Right cardiac atrium (tissue), 5 donors: ENCODE measurements at places on chromosomes 2 and 18.

DNA sequence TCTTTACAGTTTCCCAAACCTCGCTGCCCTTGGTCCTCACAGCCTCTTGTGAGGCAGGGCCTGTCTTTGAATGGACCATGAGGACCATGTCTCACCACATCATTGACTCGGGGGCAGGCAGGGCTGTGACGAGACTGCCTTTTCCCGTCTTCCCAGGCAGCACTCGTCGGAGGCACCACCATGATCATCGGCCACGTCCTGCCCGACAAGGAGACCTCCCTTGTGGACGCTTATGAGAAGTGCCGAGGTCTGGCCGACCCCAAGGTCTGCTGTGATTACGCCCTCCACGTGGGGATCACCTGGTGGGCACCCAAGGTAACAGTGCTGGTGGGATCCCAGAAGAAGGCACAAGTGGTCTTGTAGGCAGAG lies 45.7 kb upstream of the MAPRE3 start:
- DNase-seq, result no peak

DNA sequence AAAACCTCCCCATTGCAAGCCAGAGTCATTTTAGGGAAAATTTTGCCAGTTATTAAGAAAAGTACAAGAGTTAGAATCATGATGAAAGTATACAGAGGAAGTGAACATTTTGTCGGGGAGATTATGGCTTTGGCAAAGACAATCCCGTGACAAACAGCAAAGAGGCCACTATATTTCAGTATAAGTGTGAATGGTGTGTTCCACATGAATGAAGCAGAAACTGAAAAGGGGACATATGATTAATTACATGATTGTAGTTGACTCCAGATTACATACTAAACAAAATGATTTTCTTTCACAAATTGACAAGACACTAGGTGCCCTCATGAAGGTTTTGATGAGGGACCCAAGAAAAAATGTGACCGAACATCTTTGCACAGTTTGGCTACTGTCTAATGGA lies 42.0 kb downstream of the SP140 start:
- DNase-seq, result no peak

- DNase-seq, result no peak
These were observed 126.1 kb downstream of the INHBB start for GRCh38 chr2:120472031-120472430.

DNA sequence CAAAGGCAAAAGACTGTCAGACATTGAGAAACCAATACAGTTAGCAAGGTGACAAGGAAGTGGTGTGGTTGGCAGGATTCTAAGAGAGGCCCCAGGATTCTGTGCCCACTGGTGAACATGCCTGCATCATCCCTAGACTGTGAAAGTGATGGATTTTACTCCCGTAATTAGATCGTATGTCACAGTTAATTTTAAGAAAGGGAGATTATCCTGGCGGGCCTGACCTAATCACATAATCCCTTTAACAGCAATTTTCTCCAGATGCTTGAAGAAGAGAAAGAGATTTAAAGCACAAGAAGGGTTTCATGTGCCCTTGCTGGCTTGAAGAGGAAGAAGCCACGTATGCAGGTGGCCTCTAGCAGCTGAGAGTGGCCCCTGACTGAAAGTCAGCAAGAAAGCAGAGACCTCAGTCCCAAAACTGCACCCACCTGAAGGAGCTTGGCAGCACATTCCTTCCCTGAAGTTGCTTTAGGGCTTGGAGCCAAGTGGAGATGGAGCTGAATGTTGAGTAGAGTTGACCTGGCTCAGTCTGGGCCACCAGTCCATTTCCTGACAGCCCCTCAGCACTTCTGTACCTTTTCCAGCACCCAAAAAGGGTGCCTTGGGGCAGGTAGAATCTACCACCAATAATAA lies 49.1 kb downstream of the GTF3C3 start:
- DNase-seq, result no peak

DNA sequence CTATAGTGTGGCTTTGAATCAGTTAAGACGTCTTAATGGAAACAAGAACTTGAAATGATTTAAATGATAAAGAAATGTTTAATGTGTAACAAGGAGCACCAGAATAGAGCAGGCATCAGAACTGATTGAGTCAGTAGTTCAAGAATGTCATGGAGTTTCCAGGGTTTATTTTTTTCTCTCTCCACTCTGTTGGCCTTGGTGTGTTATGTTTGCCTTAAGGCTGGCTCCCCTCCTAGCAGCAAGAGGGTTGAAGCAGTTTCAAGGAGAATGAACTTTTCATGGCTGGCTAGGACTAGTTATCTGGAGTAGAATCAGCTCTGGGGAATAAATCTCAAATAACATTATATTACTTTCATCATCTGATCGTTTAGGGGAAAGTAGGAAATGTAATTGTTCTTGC lies 13.4 kb upstream of the GLS start:
- DNase-seq, result no peak

DNA sequence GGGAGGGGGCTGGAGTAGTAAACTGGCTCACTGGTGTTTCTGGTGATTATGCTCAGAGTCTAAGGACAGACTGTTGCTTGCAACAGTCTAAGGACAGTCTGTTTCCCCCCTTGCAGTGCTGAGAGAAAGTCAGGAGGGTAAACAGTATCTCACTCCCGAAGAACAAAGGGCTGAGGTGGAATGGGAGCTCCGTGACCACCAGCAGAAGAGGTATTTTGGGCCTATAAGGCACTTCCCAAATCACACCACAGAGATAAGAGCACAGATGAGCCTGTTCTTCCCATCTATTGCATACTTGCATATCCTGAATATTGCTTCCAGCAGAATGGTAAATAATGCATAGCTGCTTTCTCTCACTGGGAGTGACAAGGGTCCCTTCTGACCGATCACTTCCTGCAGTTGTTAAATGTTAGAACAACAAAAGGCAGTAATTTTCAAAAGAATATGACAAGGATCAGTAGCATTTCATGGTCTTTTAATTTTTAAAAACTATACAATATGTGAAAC lies 160.4 kb upstream of the LYPD1 start:
- no peak for DNase-seq

DNA sequence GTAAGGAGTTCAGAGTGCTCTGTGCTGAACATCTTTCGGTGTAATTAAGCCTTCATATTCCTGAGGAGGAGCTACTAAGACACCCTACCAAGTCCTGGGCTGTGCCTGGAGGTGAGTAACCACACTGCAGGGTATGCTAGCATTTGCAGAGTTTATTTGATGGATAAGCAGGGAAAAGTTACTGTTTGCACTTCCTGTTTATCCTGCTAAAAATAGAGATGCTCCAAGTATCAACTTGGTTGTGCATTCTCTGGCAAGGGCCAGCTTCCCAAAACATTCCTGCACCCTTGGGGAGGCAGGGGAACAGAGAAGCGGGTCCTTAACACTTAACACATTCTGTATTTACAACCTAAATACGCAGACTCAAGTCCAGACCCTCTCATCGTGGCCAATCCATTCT lies 49.8 kb downstream of the PARD6G start:
- no peak for DNase-seq

DNA sequence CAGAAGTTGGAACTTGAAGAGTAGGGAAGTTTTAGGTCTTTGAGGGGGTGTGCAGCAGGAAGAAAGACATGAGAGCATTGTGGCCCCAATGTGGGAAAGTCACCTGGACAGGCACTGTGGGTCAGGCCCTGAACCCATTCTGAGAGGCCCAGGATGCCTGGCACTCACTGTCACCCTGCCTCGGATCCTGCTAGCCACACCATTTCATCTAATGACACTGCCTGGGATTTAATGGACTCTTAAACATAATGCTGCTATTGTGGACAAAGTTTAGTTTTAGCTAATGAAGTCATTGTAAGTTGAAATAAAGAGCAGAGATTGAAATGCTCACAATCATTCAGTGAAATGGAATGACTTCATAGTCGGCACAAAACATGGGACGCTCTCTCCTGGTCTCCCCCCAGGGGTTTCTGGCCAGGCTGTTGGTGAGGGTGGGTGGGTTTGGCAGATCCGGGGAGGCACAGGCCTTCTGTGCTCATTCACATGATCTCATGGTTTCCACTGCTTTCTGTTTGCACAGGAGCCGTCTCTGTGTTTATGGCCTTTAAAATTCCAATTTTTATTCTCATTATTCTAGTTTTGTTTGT lies 141.8 kb upstream of the KLHL29 start:
- no peak for DNase-seq

DNA sequence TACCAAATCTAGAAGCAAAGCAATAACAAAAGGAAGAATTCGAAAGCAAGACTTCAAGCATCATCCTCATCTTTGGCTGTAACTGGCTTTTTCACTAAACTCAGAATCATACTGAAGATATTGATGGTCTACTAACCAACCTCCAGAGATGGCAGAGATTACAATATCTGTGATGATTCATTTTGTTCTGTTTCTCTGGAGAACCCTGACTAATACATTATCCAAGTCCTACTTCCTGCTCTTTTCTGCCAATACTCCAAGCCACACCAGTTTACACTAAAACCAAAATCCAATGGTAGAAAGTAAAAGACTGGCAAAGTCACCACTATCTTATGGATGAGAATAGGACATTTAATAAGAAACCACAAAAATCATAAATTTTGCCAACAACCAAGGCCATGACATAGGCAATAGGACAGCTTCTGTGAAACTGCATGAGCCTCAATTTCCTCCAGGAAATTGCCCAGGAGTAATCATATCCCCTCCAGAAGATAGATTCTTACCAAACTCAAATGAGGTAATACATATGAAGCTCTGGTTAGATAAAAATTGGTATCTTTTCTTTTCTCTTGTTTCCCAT lies 159.8 kb downstream of the METTL4 start:
- DNase-seq, result no peak

DNA sequence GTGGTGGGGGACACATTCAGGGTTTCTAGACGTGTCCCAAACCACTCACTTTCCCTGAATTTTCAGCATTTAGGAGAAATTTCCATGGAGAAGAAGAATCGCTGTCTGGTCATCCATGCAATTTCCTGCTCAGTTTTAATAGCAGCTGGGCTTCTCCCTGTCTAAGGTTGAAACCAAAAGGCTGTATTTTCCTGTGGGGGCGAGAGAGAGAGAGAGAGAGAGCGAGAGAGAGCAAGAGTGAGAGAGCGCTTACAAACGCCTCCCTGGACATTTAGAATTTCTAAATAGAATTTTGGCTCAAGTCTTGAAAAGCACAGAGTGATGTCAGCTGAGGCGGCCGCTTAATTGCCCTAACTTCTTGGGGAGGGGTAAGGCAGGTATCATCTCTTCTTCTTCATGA lies 110.8 kb downstream of the SETBP1 start:
- no peak for DNase-seq

DNA sequence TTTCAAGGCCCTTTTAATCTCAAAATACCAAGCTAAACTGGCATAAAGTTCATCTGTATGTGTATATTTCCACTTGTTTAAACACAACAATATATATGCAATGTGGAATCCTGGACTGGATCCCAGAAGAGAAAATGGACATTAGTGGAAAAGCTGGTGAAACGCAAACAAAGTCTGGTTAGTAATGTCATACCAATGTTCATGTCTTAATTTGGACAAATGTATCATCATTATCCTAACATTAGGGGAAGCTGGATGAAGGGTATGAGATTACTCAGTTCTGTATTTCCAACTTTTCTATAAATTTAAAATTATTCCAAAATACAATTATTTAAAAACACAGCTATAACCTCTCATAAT lies 3.8 kb downstream of the SP3 start:
- no peak for DNase-seq

- DNase-seq, result no peak
These were observed 191.2 kb upstream of the SESTD1 start for GRCh38 chr2:179455824-179456223.

GRCh38 chr2:162688403-162688802 lies 150.2 kb downstream of the KCNH7 start:
- no peak for DNase-seq

GRCh38 chr2:49860170-49860569 lies 705.9 kb upstream of the FSHR start:
- no peak for DNase-seq

GRCh38 chr2:182482511-182482910 lies 55.7 kb upstream of the PDE1A start:
- no peak for DNase-seq

GRCh38 chr18:48219037-48219809 lies 190.0 kb downstream of the ZBTB7C start:
- DNase-seq, result no peak

DNA sequence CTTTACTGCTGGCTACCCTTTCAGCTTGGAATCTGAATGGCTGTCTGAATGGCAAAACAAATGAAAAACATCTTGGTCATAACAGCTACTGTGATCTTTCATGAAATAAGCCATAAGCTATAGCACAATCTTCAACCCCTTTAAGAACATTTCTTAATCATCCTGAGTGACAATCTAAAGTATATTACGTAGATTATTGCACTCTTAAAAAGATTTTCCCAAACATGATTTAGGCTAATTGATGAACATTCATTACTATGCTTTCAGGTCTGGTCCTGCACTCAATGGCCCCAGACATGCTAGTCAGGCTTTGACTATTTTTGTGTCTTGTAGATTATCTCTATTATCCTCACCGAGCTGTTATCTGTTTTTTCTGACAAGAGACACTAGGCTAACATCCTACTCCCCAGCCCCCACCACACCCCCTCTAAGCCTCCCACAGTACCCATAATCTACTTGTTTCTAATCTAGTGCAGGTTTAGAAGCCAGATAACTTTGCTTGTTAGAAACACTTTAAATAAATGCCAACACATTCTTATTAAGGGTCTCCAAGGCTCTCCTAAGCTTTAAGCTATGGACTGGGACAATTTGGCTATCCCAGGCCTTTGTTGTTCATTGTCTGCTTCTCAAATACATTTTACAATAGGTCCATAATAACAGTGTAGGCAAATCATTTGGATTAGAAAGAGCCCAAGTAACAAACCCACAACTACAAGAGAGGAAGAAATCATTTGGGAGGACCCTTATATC lies 4.2 kb downstream of the SMAD2 start:
- no peak for DNase-seq

GRCh38 chr2:19158211-19158610 lies 200.2 kb downstream of the OSR1 start:
- no peak for DNase-seq

DNA sequence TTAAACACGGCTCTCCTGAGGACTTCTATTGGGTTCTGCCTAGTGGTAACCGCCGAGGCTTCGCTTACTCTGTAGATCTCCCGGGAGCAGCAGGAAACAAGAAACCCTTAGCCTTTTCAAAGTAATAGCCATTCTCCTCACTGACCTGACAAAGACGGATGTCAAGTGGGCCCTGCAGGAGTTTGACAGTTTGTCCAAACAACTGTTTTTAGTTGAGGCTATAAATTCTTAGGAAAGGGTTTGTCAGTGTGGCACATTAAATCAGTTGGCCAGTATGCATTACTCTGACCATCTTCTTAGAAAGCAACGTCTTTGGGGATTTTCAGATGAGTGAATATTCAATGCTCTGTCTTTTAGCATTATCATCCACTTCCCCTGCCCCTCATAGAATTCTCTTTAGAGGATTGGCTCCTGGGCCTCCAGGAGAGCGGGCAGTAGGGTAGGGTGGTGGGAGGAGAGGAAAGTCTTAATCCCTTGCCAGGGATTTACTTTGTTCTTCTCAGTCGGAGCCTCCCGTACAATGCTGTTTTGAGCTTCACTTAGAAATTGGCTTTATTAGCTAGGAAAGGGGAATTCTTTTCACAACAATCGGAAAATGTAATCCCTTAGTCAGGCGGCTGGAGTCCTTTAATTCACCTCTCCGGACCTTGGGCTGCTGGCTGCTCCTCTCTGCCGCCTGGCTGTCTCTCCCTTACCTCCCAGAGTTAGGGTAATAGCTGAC lies 13.3 kb upstream of the C18orf32 start:
- no peak for DNase-seq

GRCh38 chr2:235769046-235769445 lies 275.2 kb downstream of the AGAP1 start:
- DNase-seq, result no peak
